NCI-H2107 (cell line): ENCODE measurements at places on chromosomes 1 and 21.

DNA sequence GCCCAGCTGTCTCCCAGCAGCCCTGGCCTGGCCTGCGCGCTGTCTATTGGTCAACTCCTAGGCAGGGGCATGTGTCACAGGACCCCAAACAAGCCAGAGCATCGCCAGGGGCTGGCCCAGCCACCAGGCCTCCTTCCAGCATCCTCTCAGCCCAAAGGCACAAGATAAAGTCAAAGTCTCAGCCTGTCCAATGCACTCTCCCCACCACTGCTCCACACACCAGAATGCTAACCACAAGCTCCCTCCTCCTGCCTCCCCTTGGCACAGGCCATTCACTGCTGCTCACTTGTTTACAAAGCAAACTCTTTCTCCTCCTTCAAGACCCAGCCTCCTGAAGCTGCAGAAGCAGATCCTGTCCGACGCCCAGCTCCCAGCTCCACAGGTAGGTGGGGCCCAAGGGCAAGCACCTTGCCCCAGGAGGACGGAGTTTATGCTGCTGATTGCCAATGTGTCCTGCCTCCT, 133.4 kb downstream of the DMRTB1 start:
- DNase-seq = no peak

GRCh38 chr21:42232176-42232825, 13.4 kb downstream of the ABCG1 start:
- peak; percentile 65 for DNase-seq

DNA sequence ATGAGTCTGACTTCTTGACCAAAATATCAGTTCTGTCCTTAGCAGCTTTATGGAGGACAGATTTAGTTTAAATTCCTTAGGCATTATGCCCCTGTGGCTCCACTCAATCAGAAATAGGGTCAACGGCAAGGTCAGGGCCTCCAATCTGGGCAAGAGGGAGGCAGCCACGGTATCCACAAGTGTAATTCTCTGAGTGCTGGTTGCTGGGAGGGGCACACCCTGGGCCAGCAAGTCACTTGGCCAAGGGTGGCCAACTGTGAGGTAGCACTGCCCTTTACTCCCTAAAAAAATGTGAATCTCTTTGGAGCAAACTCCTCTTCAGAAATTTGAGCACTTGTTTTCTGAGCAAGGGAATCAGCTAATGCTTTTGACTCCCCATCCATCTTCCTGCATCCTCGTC, 12.8 kb downstream of the SPATA46 start:
- no peak for DNase-seq

DNA sequence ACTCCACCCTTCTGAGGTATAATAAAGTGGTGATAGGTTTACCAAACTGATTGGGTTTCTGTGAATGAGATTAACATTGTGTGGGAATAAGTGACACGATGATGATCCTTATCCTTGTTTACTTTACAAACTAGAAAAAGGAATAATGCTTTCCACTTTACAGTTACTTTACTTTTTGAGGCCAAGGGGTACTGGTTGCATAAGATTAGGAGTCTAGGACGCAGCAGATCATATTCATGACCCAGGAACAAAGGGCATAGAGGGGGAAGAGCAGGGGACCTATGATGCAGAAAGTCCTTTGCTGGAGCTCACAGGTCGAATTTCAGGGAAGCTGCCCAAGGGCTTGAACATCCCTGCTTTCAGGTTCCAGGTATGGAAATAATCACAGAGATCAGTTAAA, 20.4 kb downstream of the FGGY start:
- DNase-seq = no peak

DNA sequence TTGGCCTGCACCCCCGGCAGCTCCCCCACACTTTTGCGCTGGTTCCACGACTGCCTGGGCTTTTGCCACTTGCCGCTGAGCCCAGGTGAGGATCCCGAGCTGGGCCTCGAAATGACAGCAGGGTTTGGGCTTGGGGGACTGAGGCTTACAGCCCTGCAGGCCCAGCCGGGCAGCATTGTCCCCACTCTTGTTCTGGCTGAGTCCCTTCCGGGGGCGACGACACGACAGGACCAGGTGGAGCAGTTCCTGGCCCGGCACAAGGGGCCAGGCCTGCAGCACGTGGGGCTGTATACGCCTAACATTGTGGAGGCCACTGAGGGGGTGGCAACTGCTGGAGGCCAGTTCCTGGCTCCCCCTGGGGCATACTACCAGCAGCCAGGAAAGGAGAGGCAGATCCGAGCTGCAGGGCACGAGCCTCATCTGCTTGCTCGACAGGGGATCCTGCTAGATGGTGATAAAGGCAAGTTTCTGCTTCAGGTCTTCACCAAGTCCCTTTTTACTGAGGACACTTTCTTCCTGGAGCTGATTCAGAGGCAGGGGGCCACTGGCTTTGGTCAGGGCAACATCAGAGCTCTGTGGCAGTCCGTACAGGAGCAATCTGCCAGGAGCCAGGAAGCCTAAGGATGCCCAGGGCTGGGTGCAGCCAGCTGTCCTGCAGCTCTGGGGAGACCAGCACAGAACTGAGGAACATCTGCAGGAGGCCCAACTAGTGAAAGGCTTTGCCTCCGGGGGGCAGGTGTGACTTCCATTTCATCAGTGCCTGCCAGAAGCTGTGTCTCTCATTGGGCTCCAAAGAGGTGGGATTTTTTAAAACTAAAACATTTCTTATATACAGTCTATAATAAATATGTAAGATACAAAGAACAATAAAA, 1.2 kb downstream of the HPDL start:
- no peak for DNase-seq

GRCh38 chr1:110672753-110673108, 2.0 kb downstream of the KCNA3 start:
- DNase-seq = no peak

- DNase-seq = no peak
Observed at GRCh38 chr1:66416295-66416694, 117.7 kb upstream of the SGIP1 start.

GRCh38 chr1:4140821-4141220, 240.7 kb upstream of the C1orf174 start:
- no peak for DNase-seq

DNA sequence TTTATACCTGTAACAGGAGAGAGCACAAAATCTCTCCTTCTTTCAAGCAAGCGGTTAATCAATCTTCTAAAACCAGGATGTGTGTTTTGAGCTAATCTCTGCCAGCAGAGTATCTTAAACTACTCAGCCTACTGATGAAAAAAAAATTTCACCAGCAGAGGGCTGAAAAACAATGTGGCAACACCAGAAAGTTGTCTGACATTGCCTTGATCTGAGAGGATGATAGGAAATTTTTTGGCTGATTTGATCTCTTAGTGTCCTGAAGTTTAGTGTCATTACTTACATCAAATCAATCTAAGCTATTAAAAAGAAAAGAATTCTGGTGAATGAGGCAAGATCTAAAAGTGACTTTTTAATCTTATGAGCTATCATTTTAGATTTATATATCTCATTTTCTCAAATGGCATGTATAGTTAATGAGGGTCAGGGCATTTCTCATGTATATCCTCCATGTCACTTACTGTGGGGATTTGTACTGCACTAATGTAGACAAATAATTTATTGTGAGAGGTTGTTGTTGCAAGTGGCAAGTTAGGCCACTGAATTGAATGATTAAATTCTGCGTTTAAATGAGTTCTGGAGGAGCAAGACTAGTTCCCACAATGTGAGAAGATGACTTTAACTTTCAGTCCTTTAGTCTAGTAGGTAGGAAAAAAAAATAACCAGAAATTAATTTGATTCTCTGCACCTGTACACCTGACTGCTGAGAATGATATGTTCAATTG, 10.9 kb downstream of the ADAMTS1 start:
- DNase-seq = no peak

DNA sequence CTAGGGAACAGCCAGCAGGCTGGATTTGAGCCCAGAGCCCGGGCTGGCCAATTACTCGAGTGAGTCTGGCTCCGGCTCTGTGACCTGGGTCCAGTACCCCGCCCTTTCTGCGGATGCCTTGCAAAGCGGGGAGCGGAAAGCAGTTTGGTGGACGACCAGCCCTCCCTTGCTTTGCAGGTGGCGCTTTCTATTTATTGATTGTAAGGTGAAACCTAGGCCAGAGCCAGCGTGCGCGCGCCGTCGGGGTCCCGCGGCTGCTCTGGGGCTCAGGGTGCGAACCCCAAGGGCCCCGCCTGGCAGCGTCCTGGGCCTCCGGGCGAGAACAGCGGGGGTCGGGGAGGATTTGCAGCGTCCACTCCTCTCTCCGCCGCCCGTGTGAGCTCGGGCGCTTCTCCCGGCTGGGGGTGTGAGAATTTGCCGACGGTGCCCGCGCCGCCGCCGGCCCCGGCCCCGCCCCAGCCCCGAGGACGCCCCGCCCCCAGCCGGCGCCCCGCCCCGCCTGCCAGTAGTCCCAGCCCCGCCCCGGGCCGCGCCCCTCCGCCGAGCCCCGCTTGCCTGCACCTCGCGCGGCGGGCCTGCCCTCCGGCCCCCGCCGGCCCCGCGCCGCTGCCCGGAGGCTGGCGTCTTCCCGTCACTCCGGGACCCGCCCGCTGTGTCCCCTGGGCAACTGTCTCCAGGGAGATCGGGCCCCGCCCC, 37.6 kb downstream of the PIK3CD start:
- DNase-seq = no peak

- no peak for DNase-seq
Observed at GRCh38 chr1:235607284-235607683, 42.3 kb downstream of the GNG4 start.

DNA sequence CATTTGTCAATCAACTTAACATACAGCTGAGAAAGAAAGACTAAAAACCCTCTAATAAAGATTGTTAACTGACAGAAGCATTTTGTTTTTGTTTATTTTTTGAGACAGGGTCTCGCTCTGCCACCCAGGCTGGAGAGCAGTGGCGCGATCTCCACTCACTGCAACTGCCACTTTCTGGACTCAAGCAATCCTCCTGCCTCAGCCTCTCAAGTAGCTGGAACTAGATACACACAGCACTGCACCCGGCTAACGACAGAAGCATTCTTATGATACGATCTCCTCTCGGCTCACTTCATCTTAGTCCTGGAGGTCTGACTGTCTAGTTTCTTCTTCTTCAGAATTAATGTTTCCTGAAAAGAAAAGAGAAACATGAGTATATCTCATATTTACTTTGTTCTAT, 23.5 kb downstream of the RSPH1 start:
- DNase-seq = no peak

DNA sequence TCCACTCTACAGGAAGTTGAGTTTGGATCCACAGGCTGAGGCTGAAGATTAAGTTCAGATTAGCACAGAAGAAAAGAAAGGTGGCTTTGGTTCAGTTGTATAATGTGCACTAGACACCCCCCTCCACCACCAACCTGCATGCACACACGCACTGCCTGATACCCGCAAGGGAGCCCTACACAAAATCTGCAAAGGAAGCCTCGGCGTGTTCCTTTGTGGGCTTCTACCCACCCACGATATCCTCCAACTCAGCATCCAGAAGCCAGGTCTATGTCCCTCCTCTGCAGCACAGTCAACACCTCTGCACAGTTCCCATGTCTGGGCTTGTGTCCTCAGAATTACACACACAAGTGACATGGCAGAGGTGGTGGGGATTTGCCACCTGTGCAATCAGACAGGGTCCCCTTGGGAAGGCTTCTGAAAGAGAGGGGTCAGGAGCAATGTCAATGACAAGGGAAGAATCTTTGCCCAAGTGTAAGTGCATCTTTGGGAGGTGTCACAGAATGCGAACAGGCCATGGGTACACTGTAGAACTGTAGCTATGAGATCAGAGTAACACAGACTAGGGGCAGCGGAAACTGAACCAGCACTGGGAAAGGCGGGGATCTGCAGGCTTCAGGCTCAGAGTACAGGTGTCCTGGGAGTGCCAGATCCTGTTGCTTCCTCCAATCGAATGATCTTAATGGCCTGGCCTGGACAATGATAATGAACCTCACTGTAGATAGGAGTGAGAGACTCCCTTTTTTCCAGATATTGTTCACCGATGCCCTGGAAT, 148.6 kb upstream of the ETV3 start:
- no peak for DNase-seq

DNA sequence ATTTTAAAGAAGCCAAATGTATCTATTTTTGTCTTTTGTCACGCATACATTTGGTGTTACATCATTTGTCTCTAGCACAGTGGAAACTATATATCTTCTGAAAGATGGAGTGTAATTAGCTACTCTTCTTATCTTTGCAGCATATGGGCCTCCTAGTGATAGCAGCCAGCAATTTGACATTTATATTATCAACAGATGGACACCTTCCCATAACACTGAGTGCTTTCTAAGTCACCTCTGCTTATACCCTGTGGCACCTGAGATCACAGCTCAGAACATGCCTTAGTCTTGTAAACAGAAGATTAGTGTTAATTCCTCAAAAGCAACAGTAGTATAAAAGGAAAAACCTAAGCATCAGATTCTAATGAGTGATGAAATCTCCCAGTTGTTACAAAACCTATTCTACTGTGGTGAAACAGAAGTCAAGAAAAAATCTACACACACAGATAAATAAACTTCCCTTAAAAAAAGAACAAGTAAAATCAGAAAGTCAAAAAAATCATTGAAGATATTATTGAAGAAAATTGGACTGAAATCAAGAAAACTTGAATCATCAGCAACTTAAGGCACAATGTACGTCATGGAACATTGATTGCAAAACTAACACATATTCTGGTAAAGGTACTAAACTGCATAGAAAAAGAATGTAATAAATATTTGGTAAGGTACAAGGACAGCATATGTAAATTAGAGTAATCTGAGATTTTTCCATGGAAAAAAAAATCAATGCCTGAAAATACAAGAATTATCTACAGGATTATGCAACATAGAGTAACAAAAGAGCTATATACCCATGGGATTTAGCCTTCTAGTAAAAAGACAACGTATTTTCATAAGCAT, 61.7 kb downstream of the KCNT2 start:
- no peak for DNase-seq

GRCh38 chr21:24716281-24716918, 890.9 kb downstream of the MRPL39 start:
- no peak for DNase-seq

GRCh38 chr1:13965770-13966398, 265.9 kb downstream of the PRDM2 start:
- DNase-seq = peak; percentile 53

DNA sequence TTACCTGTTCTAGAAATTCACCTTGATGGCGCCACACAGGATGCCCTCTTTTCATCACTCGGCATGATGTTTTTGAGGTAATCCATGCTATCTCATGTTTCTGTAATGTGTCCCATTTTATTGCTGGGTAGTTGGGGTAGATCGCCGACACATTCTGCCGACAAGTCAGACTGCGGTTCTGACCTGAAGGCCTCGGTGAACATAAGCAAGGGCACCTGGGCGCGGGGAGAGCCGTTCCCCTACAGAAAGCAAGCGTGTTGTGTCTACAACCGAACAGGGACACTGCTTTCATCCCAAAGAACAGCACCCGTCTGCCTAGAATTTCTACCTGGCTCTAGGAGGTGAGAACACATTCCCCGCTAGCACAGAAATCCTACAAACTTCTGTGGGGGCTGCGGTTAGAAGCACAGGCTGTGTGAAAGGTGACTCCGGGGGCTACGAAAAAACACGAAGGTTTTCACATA, 149.2 kb downstream of the PPIAL4G start:
- no peak for DNase-seq
